ENCODE measurements at places on chromosomes 1 and 21. TPM values are rescaled to one million over a fixed set of nuclear protein-coding genes. Genes with fewer than 3 reads are reported as not detected.

DNA sequence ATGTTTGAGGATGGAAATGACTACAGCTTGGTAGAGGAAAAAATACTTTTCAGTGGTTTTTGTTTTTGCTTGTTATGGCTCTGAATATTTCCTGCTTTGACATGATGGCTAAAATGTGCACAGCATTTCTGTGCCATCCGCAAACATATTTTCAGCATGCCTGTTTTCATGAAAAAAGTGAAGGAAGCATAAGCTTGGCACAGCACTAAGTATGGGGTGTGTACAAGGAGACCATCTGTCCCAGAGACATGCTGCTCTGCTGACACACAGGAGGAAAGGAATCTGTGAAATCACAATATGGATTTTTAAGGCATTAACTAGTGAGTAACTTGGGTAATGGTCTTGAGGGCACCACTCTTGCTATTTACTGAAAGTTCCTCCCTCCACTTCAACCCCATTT is 595.5 kb downstream of the RWDD3 start:
- DNase-seq, result no peak

DNA sequence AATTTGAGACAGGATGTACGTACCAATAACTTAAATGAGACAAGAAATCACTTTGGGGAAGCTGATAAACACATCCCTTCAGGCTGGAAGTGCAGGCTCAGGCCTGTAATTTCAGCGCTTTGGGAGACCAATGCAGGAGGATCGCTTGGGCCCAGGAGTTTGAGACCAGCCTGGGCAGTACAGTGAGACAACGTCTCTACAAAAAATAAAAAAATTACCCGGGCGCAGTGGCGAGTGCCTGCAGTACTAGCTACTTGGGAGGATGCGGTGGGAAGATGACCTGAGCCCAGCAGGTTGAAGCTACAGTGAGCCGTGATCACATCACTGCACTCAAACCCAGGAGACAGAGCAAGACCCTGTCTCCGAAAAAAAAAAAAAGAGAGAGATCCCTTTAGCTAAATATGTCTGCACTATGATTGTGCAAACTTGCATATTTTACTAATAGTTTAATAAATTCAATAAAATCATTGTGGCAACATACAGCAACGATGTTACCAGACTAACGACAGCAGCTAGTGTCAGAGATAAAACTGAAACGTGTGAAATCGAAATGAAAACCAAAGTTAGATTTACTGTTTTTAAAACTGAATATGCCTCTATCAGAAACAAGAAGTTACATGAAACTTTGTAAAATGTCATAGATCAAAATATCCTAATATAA is 54.7 kb downstream of the CD2 start:
- no peak for DNase-seq

DNA sequence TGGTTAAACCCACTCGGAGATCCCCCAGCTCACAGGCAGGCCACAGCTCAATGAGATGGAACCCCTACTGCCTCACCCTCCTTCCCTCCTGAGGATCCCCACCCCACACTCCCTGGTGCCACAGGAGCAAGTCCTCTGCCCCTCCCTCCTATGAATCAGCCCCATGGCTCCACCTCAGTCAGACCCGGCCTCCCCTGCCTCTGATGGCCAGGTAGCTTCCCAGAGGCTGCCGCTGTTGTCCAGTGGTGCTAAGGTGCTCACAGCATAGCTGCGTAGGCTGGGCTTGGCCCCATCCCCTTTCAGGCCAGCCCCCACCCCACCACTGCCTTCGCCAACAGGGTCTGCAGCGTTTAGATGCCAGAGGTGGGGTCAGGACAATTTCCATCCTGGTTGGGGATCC is 98.5 kb upstream of the IGSF21 start:
- no peak for DNase-seq

DNA sequence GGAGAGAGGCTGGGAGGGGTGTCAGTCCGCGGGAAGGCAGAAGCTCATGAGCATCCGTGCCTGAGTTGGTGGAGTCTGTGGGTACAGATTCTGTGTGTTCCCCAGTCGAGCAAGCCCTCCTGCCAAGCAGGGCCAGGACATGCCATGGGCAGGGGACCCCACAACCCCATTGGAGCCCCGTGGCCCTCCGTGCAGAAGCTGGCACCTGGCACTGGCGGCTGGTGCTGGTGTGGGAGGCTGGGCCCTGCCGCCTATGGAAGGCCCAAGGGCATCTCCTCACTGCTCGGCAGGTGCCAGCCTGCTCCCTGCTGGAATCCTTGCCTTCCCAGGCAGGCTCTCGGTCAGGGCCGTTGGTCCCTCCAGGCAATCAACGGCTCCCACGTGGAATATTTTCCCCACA is 73.7 kb downstream of the UBE2T start:
- DNase-seq, result no peak

GRCh38 chr1:241605146-241605805 is 34.9 kb downstream of the CHML start:
- no peak for DNase-seq

GRCh38 chr1:5312862-5313261 is 658.5 kb downstream of the AJAP1 start:
- DNase-seq, result no peak

GRCh38 chr1:62368989-62369388 is 49.8 kb upstream of the KANK4 start:
- DNase-seq, result no peak

- peak; percentile 59 for DNase-seq
Observed at GRCh38 chr21:44614161-44614631, 2.3 kb downstream of the KRTAP10-8 start.

DNA sequence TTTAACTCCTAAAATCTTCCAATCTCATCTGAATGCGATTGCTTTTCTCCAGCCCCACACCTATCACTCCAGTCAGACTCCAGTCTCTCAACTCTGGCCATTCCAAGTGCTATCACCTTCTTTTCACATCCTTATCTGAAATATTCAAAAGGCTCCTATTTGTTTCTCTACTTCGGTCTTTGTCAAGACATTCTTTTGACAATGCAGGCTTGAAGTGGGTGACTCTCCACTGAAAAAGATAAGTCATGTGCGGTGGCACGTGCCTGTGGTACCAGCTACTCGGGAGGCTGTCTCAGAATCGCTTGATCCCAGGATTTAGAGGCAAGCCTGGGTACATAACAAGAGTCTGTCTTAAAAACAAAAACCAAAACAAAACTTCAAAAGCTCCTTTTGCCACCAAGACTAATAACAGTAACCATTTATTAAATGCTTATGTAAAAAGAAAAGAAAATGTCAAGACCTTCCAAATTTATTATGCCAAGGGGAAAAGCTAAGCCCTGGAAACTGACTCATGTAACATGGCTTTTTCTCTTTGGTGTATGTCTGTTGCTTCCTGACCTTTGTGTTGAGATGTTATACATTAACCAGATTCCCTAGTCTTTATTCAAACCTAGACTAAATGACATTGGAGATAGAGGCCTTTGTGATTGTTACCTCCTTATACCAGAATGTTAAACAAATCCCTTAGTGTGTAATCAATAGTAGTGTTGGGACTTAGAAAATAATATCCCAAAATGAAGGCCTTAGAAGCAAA is 3.6 kb downstream of the ALG14 start:
- no peak for DNase-seq

GRCh38 chr1:10494754-10495474 is 20.2 kb downstream of the PEX14 start:
- peak; percentile 84 for DNase-seq

DNA sequence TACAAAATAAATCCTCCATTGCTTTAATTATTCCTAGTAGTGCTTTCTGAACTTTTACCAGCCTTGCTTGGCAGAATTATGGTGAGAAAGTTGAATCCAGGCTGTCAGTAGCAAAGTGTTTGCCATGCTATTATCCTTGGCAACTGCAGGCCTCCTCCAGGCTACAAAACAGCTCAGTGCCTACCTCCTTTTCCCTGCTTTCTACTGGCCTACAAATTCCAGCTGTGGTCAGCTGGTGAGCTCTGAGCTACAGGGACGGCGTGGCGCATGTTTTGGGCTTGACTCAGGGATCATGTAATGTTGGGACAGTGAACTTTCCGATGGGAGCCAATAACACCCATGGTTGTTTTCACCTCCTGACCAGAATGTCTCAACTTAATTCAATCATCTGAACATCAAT is 456.1 kb upstream of the ADAMTS5 start:
- no peak for DNase-seq

GRCh38 chr1:28112388-28113241 is 24.2 kb upstream of the EYA3 start:
- DNase-seq, result no peak

DNA sequence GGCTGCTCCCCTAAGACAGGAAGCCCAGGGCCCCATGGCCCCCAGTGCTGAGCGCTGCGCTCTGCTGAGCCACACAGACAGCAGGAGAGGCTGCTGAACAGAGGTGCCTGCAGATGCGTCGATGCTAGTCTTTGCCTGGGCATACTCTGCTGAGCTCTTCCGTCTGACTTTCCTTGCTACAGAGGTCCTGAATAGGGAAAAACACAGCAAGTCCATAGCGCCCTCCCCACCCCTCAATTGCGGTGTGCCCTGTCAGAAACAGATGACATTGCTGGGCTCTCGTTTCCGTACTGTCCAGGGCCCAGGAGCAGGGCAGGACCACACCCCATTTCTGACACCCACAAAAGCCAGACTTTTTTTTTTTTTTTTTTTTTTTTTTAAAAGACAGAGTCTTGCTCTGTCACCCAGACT is 252.5 kb downstream of the SDCCAG8 start:
- DNase-seq, result no peak

DNA sequence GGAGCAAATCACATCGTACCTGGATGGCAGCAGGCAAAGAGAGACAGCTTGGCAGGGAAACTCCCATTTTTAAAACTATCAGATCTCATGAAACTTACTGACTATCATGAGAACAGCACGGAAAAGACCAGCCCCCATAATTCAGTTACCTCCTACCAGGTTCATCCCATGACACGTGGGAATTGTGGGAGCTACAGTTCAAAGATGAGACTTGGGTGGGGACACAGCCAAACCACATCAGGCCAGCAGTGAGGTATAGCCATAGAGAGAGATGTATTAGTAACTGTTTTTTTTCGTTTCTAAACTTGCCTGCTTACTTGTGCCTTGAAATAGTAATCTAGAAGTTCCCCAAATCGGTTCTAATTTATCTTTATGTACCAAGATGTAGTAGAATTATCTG is 48.9 kb downstream of the AK4 start:
- no peak for DNase-seq

DNA sequence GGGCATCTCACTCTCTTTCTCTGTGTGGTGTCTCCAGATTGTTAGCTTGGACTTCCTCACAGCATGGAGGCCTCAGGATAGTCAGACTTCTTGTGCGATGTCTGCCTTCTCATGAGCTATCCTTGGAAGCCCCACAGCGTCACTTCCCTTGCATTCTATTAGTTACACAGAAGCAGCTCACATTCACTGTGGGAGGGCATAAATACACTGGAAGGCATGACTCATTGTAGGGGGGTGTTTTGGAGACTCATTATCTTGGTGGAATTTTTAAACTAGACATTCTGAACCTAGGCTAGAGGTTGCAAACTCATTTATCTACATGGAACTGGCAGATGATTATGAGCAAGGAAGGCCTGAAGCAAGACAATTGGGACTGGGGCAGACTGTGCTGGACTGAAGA is 21.4 kb upstream of the FASLG start:
- no peak for DNase-seq

DNA sequence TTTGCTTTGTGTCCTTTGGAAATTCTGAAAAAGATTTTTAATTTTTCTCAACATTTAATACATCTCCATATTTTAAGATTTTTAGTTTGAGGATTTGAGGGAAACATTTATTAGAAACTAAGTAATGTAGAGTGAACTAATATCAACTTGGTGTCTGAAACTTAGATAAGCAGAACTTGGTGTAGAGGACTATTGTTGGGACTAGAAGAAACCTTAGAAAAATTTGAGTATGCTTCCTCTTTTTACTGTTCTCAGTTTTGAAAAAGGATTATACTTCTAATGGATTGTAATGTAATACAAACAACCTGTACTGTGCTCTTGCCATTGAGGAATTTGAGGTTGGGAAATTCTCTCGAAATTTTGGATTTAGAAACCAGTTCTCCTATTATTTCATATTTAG is 2.4 kb downstream of the FNBP1L start:
- DNase-seq, result no peak

DNA sequence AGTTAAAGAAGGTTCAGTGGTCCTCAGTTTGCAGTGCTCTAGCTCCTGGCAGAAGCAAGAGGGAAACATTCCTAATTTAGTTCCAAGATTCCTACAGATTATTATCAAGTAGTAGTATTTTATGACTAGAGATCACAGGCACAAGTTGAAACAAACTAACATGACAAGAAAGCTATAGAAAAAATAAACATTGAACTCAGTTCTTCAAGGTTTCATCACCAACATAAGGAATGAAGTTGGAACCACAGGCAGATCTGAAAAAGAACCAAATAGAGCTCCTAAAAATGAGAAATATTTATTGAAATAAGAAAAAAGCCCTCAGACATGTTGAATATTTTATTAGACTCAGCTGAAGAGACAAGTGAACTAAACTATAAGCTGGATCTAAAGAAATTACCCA is 40.6 kb downstream of the PDC start:
- DNase-seq, result no peak

DNA sequence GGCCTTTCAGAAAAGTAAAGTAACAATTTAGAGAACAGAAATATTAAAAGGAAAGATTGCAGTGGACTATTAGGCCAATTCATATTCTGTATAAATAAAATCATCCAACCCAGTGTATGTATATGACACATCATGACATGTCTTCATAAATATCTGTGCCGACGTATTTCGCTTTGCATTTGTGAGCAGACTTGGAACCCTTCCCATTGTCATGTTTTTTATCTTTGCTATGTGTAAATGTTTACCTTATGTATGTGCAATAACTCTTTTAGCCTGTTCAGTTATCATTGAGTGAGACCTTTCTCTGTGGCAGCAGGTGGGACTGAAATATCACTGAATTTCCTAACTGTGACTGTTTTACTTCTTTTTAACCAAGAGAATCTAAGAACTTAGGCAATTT is 58.0 kb upstream of the FAM3B start:
- no peak for DNase-seq

GRCh38 chr1:244012202-244012601 is 38.9 kb upstream of the ZBTB18 start:
- no peak for DNase-seq

GRCh38 chr1:229227298-229227919 is 43.5 kb upstream of the RAB4A start:
- peak; percentile 88 for DNase-seq

GRCh38 chr1:199226163-199226562 is 587.3 kb downstream of the PTPRC start:
- DNase-seq, result no peak

DNA sequence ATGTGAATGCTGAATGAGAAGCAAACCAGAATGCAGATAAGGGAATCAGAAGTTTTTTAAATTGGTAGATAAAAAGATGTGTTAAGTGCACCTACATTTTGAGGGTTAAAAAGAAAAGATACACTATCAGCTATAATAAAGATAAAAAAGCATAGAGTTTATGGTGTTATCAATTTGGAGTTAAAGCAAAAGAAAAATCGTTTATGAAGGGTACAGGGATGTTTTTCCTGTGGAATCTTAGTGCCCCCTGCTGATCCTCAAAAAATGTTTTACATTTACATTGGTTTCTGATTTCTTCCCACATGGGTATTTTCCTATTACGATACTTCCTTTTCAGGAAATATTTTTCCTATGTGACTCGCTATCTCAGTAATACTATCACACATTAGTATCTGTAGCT is 293.5 kb downstream of the MRPL39 start:
- no peak for DNase-seq

- no peak for DNase-seq
Observed at GRCh38 chr1:160996178-160996577, 24.8 kb downstream of the F11R start.

KRTAP11-1 gene
- total RNA-seq, result not detected

SPRR2D gene
- total RNA-seq, result not detected

RPTN gene
- total RNA-seq, result 0.34 TPM

OR2T11 gene
- not detected for total RNA-seq

ARHGAP29 gene
- total RNA-seq, result 42.7 TPM

DDX59 gene
- 19.0 TPM for total RNA-seq

IRF6 gene
- 67.4 TPM for total RNA-seq

C4BPA gene
- 0.87 TPM for total RNA-seq

SZRD1 gene
- total RNA-seq, result 140 TPM
